ENCODE measurements at places on chromosomes 1 and 21. TPM values are rescaled to one million over a fixed set of nuclear protein-coding genes. Genes with fewer than 3 reads are reported as not detected.

The SPOCD1 gene
- 76.4 TPM for total RNA-seq

The MFN2 gene
- total RNA-seq: 76.3 TPM

The GPR37L1 gene
- not detected for total RNA-seq

The PTPRC gene
- total RNA-seq: not detected

The PADI6 gene
- total RNA-seq: not detected

All from smooth muscle cell of trachea (primary cell).